ENCODE measurements at places on chromosomes 5 and 9. TPM values are rescaled to one million over a fixed set of nuclear protein-coding genes. Genes with fewer than 3 reads are reported as not detected.

Gene CCNJL
- total RNA-seq = 0.79 TPM

Gene CEP72
- 3.4 TPM for total RNA-seq

GRCh38 chr5:133508845-133509741 is 103.2 kb downstream of the FSTL4 start:
- H3K27me3 ChIP-seq = no peaks in the 10 kb centered on the region
- no peak overlapping the region for H3K4me3 ChIP-seq
- H3K27ac ChIP-seq = no peak overlapping the region
- H3K4me1 ChIP-seq = peaks cover 3% of the 10 kb centered on the region

DNA sequence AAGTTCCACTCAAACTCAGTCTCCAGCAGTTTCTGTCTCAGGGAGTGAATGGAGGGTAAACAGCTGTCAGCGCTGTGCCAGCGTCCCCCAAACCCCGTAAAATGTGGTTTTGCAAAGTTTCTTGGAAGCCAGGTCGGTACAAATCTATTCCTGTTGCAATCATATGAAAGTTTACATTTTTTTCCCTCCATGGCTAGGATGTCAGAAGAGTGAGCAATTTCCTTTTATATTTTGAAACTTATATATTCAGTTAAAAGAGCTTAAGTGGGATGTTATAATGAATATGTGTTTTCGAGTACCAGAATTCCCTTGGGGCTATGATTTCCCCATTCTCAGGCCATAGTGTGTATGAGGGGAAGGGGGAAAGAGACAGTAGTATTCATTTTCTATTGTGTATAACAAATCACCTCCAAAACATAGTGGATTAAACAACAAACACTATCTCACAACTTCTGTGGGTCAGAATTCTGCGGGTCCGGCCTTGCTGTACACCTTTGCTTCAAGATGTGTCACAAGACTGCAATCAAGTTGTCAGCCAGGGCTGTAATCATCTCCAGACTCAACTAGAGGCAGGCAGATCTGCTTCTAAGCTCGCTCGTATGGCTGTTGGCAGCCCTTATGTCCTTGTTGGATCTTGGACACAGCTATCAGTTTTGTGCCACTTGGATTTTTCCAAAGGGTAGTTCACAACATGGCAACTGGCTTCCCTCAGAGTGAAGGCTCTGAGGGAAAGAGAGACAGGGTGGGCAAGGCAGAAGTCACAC is 107.4 kb downstream of the SNX18 start:
- no peaks in the 10 kb centered on the region for H3K27me3 ChIP-seq
- no peak overlapping the region for H3K4me3 ChIP-seq
- H3K36me3 ChIP-seq = no peaks in the 10 kb centered on the region
- H3K4me1 ChIP-seq = no peaks in the 10 kb centered on the region
- peak overlapping the region; percentile 85 for H3K27ac ChIP-seq
- DNase-seq = no peak

- H3K27ac ChIP-seq = no peak overlapping the region
- H3K36me3 ChIP-seq = no peaks in the 10 kb centered on the region
- H3K4me1 ChIP-seq = no peaks in the 10 kb centered on the region
- DNase-seq = no peak
- H3K4me3 ChIP-seq = no peak overlapping the region
Observed at GRCh38 chr9:23962101-23962500, 136.1 kb upstream of the ELAVL2 start.

- no peaks in the 10 kb centered on the region for H3K36me3 ChIP-seq
- H3K27ac ChIP-seq = no peak overlapping the region
- H3K27me3 ChIP-seq = no peaks in the 10 kb centered on the region
- H3K4me1 ChIP-seq = peaks cover 3% of the 10 kb centered on the region
- DNase-seq = no peak
Observed at GRCh38 chr5:157917491-157917890, 58.5 kb upstream of the CLINT1 start.

GRCh38 chr5:144103611-144104485 is 66.6 kb downstream of the YIPF5 start:
- H3K36me3 ChIP-seq = no peaks in the 10 kb centered on the region
- no peak overlapping the region for H3K4me3 ChIP-seq
- no peak for DNase-seq
- H3K4me1 ChIP-seq = no peaks in the 10 kb centered on the region
- no peak overlapping the region for H3K27ac ChIP-seq

DNA sequence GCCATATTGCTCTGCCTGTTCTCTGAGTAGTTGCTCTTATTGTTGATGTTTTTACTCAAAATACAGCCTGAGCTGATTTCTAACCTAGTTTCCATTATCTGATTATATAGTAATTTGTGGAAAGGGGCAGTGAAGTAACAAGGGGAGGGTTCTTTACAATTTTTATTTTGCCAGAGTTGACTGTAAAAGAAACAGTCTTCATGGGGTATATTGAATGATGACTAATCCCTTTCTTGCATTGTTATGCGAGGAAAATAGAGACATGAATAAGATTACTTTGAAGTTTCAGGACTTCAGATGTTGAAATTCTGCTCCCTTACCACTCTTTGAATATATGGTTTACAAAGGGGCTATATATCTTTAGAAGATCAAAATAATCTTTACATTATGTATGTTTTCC is 9.1 kb upstream of the LRRC70 start:
- no peaks in the 10 kb centered on the region for H3K27me3 ChIP-seq
- H3K4me3 ChIP-seq = no peak overlapping the region
- no peaks in the 10 kb centered on the region for H3K36me3 ChIP-seq
- no peaks in the 10 kb centered on the region for H3K4me1 ChIP-seq

DNA sequence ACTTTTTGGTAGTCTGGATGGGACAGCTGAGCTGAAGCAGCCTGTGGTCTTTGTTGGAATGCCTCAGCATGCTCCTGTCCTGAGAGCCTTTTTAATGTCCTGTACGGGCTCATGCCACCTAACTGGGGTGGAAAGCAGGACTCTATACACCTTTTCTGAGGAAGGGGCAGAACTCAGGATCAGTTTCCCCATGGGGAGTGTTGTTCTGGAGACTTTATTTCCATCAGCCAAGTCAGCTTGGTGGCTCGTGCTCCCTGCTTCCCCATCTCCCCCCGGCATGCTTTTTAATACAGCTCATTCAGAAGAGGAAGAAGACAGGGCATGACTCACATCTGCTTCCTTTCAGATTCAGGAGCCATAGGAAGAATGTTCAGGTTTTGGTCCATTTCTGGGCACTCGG is 5.1 kb upstream of the SEPTIN8 start:
- H3K4me1 ChIP-seq = no peaks in the 10 kb centered on the region
- H3K4me3 ChIP-seq = no peak overlapping the region
- no peaks in the 10 kb centered on the region for H3K27me3 ChIP-seq
- no peaks in the 10 kb centered on the region for H3K36me3 ChIP-seq
- no peak for DNase-seq

GRCh38 chr5:15774632-15775031 is 274.7 kb downstream of the FBXL7 start:
- no peaks in the 10 kb centered on the region for H3K36me3 ChIP-seq
- DNase-seq = no peak
- no peaks in the 10 kb centered on the region for H3K27me3 ChIP-seq
- no peak overlapping the region for H3K27ac ChIP-seq
- no peak overlapping the region for H3K4me3 ChIP-seq
- no peaks in the 10 kb centered on the region for H3K4me1 ChIP-seq

GRCh38 chr9:126692041-126692758 is 78.5 kb downstream of the LMX1B start:
- H3K4me3 ChIP-seq = no peak overlapping the region
- H3K36me3 ChIP-seq = no peaks in the 10 kb centered on the region
- peak; percentile 46 for DNase-seq
- H3K27ac ChIP-seq = no peak overlapping the region

DNA sequence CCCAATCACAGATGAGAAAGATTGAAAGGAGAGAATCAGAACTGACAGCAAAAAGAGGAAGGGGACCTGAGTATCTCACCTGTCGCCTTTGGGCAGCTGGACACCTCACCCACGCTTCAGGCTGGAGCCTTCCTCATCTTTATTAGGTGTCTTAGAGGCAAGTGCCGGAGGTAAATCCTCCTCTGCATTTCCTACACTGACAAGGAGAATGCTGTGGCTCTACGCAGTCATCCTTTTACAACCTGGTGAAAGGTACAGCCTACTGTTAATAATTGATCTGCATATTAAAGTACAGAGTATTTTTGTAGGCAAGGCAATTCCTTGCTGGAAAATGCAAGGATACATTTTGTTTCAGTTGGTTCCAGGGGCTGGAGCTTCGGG is 34.8 kb downstream of the PRLR start:
- no peaks in the 10 kb centered on the region for H3K27me3 ChIP-seq
- no peak overlapping the region for H3K27ac ChIP-seq
- no peaks in the 10 kb centered on the region for H3K4me1 ChIP-seq
- no peak for DNase-seq
- H3K4me3 ChIP-seq = no peak overlapping the region

- no peak overlapping the region for H3K27ac ChIP-seq
- DNase-seq = no peak
- no peak overlapping the region for H3K4me3 ChIP-seq
- H3K27me3 ChIP-seq = no peaks in the 10 kb centered on the region
Observed at GRCh38 chr9:89365532-89365912, 47.2 kb downstream of the SECISBP2 start.

- no peaks in the 10 kb centered on the region for H3K36me3 ChIP-seq
- no peak overlapping the region for H3K27ac ChIP-seq
- DNase-seq = no peak
- H3K27me3 ChIP-seq = no peaks in the 10 kb centered on the region
- no peaks in the 10 kb centered on the region for H3K4me1 ChIP-seq
- no peak overlapping the region for H3K4me3 ChIP-seq
Observed at GRCh38 chr9:60545346-60545877, 368.8 kb upstream of the SPATA31A5 start.

- H3K27me3 ChIP-seq = no peaks in the 10 kb centered on the region
- H3K36me3 ChIP-seq = no peaks in the 10 kb centered on the region
- no peak overlapping the region for H3K27ac ChIP-seq
- no peaks in the 10 kb centered on the region for H3K4me1 ChIP-seq
- no peak for DNase-seq
Observed at GRCh38 chr9:124790301-124790700, 13.4 kb downstream of the OLFML2A start.

DNA sequence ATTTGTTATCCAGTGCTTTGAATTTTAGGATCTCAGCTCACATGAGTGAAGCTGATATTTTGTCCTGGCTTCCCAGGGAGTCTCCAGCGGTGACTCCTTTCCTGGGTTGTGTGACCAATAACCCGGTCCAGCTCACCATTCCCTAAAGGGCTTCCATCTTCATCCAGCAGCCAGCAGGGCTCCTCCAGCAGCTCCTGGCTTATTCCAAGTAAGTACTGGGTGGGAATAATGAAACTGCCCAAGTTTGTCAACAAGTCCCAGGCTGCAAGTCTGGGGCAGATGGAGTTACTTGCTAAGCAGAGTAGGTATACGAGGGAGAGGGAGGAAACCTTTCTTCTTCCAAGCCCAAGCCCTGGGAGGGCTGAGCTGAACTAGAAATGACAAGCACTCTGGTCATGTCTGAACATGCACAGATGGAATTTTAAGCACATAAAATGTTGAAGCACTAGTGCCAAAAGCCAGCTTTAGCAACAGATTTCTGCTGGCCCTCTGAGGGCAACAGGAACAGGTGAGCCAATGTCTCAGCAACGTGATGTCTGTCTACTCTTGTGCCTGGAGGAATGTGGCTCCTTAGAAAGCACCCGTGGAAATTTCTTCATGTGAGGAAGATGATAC is 153.7 kb upstream of the DAPK1 start:
- no peaks in the 10 kb centered on the region for H3K4me1 ChIP-seq
- no peak for DNase-seq
- no peak overlapping the region for H3K27ac ChIP-seq
- no peaks in the 10 kb centered on the region for H3K27me3 ChIP-seq
- no peak overlapping the region for H3K4me3 ChIP-seq

Data from right lobe of liver (tissue), 6 donors.